ENCODE measurements at places on chromosomes 7 and 10.

DNA sequence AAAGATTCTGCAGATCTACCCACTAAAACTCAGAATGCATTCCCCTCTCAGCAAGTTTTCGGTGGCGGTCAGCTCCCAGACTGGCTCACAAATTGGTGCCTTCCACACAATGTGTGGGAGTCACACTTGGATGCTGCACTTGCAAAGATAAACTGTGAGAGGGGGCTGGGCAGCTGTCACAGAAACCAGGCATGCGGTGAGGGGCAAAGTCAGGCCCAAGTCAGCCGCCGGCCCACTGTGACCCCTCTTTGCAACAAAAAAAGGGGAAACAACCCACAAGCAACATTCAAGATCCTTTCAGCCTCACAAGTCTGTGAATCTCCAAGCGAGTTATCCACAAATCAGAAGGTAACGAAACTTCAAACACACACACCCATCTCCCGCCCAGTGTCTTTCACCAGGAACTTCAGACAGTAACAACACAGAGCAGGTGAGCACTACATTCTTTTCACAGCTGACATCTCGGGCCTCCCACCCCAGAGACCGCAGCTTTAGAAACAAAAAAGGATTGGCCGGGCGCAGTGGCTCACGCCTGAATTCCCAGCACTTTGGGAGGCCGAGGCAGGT is 32.0 kb downstream of the SNX8 start:
- no peak for DNase-seq

DNA sequence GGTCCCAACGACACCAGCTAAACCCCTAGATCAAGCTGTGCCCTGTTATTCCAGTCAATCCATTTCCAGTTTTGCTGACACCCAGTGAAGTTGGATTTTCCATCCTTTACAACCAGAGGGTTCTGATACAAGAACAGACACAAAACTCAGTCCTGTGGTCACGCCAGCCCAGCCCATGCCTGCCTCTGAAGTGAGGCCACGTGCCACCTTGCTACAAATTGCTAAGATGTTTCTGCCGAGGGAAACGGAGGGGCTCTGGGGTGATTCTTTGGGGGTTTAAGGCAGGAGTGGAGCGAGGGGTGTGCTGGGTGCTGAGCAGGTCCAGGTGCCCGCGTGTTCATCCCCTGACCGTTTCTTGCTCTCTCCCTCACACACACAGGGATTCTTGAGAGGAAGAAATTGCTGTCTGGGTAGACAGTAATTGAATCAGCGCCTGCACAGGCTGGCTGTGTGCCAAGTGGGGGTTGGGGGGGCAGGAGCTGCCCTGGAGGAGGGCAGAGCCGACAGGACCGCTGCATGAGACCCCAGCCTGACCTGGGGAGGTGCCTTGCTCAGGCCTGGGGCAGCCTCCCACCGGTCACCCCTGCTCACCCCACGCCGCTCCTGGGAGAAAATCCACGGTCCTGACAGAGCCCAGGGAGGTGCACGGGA is 38.1 kb downstream of the ADAP1 start:
- DNase-seq, result no peak

DNA sequence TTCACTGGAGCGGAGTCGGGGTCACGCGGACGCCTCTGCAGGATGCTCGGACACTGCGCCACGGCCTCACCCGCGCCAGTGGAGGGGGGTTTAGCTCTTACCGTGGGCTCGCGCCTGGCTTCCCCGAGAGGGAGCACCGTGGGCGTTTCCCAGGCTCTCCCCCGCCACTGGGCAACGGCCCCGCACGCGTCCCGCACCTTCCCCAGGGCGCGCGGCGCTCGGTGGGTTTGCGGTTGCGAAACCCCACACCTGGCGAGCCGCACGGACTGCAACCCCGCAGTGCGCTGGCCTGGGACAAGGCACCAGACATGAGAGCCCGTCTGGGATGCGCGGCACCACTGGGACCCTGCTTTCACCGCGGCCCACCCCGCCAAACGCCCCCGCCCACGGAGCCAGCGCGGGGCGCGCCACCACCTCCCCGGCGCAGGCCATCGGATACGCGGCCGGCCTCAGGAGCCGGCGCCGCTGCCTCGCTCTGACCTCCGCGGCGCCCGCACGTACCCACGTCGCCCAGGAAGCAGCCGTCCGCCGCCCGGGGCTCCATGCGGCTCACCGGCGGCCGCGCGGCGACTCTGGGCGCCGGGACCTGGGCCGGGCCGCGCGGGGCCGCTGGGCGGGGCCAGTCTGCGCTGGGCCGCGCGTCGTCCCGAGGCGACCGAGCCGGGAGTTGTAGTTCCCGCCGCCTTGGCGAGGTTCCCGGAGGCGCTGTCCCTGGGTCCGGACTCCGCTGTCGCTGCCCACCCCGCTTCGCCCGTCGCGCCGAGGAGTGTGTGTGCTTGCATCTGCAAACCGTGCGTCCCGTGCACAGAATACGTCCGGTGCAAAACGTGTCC is at the start of gene ASB13:
Gene ASB13, minus strand, starts transcription at position 588 of the 833 bp plus-strand sequence. Its CDS starts 44 bp downstream, at position 544.
- peak; percentile 38 for DNase-seq

- DNase-seq, result no peak
Observed at GRCh38 chr7:24833549-24833948, 76.3 kb upstream of the GSDME start.

DNA sequence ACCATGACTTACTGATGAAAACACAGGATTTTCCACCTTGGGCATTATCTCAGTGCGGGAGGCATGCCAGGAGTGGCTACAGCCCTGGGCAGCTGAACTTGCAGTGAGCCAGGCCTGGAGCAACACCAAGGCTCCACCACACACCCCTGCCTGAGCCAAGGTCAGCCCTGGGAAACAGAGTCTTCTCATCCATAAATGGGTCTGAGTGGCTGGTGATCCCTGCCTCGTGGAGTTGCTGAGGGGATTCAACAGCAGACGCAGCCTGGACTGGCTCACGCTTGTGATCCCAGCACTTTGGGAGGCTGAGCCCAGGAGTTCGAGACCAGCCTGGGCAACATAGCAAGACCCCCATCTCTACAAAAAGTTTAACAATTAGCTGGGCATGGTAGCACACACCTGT is 32.2 kb downstream of the SPOCK2 start:
- no peak for DNase-seq

- no peak for DNase-seq
Observed at GRCh38 chr10:98416606-98417388, 1.8 kb upstream of the PYROXD2 start.
